ENCODE measurements at places on chromosomes 16 and 17.

- DNase-seq = no peak
Observed at GRCh38 chr16:68388124-68388523, 60.2 kb downstream of the SMPD3 start.

DNA sequence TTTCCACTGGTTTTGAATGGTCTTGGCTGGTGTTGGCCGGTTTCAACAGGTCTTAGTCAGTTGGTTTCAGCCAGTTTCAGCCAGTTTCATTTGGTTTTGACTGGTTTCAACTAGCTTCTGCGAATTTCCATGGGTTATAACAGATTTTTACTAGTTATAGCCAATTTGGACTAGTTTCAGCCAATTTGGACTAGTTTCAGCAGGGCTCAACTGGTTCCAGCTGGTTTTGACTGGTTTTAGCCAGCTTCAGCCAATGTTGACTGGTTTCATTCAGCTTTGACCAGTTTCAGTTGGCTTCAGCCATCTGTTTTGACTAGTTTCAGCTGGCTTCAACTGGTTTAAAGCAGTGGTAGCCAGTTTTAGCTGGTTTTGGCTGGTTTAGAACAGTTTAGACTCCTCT lies 432.6 kb downstream of the UTP18 start:
- DNase-seq = no peak

DNA sequence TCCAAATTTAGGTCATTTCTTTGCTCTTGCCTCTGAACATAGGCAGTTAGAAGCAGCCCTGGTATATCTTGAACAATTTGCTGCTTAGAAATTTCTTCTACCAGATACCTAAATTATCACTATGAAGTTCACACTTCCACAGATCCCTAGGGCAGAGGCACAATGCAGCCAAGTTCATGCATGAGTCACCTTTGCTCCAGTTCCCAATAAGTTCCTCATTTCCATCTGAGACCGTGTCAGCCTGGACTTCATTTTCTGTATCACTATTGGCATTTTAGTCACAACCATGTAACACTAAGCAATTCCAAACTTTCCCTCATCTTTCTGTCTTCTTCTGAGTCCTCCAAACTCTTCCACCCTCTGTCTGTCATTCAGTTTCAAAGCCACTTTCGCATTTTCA lies 45.0 kb downstream of the KCNJ16 start:
- no peak for DNase-seq

- no peak for DNase-seq
Observed at GRCh38 chr17:77470800-77471733, 330.3 kb downstream of the SEC14L1 start.

DNA sequence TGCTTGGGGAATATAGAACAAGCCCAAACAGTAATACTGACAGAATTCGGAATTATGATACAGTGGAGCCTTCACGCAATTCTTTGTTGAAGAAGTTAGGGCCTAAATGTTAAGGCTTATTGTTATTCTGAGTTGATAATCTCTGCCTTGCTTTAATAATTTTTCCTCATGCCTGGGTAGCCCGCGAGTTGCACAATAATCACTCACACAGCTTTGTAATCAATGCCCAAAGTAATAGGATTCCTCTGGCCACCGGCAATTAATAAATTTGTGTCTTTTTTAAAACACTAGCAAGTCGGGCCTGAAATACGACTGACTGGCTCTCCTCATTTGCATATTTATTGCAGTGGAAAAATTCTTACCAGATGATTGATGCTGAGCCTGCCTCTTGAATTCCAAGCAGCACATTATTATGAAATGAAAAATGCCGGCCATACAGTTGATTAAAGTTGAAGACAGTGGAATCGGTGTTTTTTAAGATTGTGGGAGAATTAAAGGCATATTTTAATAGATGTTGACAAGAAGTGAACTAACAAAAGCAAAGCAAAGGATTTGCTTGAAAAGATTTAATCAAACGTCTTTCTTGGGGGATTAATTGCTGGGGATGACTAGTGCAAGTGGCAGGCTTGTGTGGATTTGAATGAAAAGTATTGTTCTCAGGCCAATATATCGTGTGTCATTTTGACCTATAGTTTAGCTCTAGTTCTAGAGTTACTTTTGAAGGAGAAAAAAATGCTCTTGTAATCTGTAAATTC lies 30.2 kb downstream of the AATF start:
- no peak for DNase-seq

- no peak for DNase-seq
Observed at GRCh38 chr16:69476920-69477443, 52.6 kb downstream of the CYB5B start.

GRCh38 chr16:68282064-68282452 lies 17.7 kb downstream of the SLC7A6 start:
- DNase-seq = no peak

DNA sequence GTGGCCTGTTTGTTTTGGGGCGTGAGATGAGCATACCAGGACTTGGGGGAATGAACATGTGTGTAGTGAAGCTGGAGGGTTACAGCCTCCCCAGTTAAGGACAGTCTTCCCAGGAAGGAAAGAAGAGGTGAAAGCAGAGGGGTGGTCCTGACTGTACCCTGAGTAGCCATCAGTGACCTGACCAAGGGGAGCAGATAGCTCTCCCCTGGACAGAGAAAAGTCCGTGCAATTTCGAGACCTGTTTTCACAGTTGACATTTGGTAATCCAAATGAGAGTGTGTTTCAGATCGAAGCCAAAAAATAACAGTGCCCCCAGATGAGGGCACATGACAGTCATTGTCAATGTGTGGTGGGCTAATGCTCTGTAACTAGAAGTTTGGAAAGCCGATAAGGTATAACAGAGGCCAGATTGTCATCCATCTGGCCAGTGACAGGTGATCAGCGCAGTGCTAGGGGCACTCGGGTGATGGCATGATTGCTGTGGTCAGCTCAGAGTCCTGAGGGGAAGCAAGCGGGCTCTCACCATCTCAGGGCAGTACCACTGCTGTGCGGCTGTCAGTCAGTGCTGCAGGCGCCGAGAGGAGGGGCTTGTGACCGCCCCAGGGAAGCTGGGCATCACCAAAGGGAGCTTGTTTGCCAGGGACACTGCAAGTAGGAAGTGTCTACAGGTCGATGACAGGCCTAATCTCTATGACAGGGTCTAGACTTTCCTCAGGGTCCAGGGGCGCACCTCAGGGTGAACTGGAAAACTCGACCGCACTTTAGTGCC lies 1.1 kb upstream of the NME2 start:
- no peak for DNase-seq

GRCh38 chr16:6356911-6357310 lies 975.7 kb upstream of the RBFOX1 start:
- no peak for DNase-seq

DNA sequence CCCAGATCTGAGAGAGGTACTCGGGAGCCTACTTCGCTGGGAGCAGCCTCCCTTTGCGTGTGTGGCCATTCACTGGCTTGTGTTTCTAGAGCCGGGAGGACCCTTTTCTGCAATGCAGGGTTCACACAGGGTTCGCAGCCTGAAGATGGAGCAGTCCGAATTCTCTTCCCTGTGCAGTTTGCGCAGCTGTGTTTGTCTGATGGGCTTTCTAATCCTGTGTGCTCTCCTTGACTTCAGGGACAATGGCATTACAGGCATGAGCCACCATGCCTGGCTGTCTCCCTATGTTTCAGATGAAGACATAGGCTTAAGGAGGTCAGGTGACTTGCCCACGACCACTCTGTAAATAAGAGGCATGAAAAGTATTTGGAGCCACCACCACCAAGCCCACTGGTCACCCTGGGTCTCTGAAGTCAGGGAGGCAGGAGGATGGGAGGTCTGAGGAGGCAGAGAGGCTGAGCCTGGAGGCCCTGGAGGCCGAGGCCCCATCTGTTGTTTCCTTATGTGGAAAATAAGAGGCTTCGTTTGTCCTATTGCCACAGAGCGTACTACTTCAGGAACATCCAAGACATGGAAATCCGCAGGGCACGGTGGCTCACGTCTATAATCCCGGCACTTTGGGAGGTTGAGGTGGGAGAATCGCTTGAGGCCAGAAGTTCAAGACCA lies 5.0 kb upstream of the STH start:
- DNase-seq = no peak

- no peak for DNase-seq
Observed at GRCh38 chr16:13999071-13999894, 71.8 kb upstream of the MRTFB start.

GRCh38 chr17:43822570-43823190 lies 10.3 kb downstream of the MPP3 start:
- no peak for DNase-seq

DNA sequence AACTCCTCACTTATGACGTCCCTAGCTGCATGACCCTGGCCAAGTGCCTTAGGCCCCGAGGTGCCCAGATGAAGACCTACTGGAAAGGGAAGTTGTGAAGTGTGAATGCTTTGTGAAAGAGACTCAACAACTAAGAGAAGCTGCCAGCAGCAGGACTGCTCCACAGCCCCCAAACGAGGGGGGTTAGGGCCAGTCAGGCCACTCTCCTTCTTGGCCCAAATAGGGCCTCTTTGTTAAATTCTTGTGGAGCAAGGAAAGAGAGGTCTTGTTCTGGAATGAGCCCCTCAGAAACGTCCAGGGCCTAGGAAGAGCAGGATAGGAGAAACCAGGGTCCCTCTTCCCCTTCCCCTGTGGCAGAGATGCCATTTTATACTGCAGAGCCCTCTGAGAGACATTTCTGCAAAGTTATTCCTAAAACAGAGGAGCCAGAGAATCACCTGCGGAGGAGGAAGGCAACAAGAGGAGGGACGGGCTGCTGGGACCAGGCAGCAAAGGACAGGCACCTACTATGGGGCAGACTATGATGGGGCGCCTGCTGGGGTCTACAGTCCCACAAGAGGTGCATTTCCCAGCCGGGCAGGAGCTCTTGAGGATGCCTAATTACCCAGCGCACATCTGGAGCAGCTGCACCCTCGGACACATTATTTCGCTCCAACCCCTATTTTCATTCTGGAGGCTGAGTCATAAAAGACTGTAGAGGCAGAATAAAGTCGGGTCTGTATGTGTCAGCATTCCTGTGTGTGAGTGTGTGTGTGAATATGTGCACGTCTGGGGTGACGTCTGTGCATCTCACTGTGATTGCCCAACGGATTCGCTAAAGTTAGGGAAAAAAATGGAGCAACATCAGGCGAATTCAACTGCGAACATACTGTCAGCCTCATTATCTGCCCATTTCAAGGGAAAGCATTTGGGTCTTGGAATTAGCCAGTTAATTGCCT lies 11.4 kb upstream of the HOXB9 start:
- no peak for DNase-seq

DNA sequence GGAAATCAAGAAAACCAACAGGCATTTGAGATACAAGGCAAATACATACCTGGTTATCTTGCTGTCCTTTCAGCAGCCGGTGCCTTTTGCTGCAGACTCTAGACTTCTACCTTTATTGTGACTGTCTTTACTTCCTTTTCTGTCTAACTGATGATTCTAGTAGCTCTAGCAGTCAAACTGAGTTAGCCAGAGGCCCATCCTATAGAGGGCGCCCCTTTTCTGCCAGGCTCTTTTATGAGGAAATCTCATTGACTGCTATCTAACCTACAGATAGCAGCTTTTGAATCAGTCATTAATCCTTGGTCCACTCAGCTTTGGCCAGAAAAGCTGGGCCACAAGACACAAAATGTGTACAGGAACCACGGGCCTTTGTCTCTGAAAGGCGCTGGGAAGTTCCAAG lies 87.5 kb upstream of the WSB1 start:
- no peak for DNase-seq

DNA sequence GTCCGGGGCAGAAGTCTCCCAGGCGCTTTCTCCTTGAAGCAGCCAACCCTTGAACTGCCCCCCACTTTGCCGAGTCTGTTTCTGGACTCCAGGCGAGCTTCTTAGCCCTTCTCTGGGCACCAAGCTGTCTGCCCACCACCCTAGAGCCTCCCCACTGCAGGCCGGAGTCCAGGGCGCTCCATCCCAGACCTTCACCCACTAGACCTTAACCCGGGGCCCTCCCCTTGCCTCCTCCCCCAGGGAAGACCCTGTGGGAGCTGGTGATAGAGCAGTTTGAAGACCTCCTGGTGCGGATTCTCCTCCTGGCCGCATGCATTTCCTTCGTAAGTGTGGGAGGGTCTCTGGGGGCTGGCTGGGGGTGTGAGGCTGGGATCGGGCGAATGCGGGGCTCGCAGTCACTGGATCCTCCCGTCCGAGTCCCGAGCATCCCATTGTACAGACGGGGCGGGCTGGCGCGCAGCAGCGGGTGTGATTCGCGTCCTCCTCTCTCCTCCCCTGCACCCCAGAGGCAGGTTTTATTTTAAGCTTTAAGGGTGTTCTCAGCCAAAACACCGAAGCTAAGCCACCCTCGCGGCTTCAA lies 1.1 kb downstream of the ATP2A1 start:
- no peak for DNase-seq

- DNase-seq = no peak
Observed at GRCh38 chr17:29195465-29196081, 15.4 kb upstream of the MYO18A start.

DNA sequence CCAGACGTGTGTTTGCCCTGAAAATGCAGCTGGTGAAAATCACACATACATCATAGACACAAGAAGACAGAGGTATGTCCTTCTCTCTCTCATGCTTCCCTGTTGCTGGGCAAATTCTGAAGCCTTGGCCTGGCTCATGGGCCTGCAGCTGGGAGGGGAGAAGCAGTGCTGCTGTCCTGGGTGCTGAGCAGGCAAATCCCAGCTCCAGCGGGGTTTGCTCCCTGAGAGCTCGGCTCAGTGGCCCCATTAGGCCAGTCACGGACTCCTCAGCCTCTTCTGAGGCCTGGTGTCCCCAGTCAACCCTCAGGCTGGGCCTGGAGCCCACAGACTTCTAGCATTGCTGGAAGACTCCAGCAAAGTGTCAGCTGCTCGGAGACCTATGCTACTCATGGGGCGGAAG lies 11.7 kb downstream of the RHBDL3 start:
- no peak for DNase-seq

GRCh38 chr17:81537343-81537855 lies 9.2 kb downstream of the FSCN2 start:
- no peak for DNase-seq

DNA sequence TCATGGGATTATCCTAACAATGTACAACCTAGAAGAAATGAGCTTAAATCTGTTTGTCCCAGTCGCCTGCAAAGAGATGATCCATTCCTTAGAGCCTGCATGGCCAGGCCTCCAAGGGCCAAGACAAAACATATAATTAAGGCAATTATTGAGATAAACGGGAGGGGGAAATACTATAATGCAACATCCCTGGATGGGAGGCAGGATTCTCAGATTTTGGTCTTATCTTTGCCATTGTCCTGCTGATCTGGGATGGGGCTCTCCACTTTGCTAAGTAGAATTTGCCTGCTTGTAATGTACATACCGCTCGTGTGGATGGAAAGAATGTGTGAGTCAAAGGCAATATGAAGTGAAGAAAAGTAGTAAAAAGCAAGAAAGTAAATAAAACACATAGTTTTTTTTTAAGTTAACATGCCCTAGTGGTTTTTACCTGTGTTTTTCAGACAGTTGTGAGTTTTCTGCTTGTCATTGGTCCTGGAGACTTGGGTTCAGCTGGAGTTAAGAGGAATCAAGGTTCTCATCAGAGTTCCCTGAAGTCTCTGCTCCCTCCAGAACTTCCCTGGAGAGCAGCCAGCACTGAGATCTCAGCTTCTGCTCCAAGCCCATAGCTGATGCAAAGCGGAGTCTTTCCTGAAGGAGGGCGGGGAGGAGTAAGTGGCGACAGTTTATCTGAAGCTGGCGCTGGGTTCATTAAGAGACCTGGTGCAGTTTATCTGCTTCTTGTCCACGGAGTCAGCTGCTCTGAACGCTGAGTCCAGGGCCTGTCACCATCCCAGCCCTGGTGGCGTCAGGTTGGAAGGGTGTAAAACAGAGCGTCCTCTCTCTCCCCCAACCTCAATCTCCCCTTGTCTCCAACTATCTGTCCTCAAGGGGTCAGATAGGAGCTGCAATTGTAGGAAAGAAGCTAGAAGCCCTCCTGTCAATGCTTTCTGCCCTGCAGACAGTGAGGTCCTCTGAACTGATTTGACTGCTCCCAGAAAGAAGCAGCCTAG lies 30.1 kb downstream of the HOXB1 start:
- DNase-seq = no peak

GRCh38 chr17:60390925-60391470 lies 935 bp downstream of the USP32 start:
- DNase-seq = no peak

Data from activated CD4-positive, alpha-beta T cell treated with anti-CD3 and anti-CD28 coated beads for 24 hours (primary cell).